ENCODE measurements at places on chromosomes 4 and X.
A peak's percentile ranks its signal among the peaks of the same experiment; 100 is the strongest.

DNA sequence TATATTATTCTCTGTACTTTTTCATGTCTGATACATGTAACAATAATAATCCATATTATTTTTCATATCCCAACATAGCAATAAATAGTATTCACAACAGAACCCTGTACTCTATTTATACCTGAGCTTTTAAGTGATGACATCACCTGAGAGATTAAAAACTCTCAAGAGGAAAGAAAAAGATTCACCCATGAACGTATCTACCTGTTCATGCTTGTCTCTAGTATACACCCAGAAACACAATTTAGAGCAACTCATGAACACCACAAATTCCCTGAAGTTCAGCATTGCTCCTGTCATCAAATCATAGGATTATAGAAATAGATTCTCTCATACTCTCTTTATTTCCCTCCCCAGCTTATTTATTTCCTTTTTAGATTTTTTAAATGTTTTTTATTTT is 185.9 kb downstream of the GABRB1 start:
- DNase-seq = no peak

DNA sequence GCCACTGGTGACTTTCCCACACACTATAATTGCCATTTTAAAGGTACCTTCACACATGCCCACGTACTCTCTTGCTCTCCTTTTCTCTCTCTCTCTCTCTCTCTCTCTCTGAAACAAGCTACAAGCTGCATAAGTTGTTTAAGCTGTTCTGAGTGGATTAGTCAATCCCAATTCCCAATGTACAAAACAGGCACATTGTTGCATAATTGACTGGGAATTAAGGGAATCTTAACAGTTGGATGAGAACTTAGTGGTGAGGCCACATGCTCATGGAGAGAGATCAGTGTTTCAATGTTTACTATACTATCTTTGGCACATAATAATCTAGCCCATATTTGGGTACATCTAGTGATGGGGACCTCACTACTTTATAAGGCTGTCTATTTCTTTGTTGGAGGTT is 123.3 kb downstream of the ARHGEF9 start:
- no peak for DNase-seq

GRCh38 chrX:28584025-28584424 is 3.2 kb upstream of the IL1RAPL1 start:
- DNase-seq = no peak

DNA sequence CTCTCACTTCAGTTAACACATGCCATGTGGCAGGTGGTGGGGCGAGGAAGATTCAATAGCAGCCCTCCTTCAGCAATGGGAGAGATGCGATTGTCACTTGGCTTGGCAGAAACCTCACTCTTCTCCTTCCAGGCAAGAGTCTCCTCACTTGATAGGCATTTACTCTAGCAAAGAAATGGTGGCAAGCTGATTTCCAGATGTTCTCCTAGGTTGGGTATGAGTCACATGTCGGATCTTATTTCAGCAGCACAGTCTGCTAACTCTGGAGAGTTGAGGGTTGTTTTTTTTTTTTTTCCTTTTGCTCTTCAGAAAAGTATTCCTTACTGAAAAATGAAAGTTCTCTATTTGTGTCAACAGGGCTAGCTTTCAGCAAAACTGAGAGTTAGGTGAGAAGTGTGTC is 119.5 kb upstream of the CHRDL1 start:
- DNase-seq = no peak

- no peak for DNase-seq
Observed at GRCh38 chrX:56788229-56788628, 59.2 kb downstream of the NBDY start.

DNA sequence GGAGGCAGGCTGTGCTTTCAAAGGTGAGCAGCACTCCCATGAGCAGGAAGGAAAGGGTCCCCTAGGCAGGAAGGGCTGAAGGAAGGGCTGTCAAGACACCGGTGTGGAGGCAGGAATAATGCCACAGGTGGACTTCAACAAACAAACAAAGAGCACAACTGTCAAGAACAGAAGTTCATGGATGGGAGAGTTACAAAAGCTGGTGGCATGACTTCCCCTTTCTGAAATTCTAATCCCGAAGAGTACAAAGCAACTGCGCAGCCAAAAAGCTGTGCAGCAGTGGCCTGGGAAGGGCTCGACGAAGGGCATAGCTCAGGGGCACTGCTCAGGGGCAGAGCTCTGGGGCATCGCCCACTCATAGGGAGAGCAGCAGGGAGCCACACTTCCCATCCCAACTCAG is 582.3 kb upstream of the DIPK2B start:
- no peak for DNase-seq

GRCh38 chr4:123819362-123820035 is 422.9 kb downstream of the SPRY1 start:
- no peak for DNase-seq

- DNase-seq = no peak
Observed at GRCh38 chr4:182276210-182277109, 33.3 kb downstream of the TENM3 start.

GRCh38 chrX:7709845-7710244 is 133.1 kb upstream of the VCX start:
- DNase-seq = no peak

GRCh38 chr4:86529436-86529835 is 64.7 kb upstream of the PTPN13 start:
- no peak for DNase-seq

DNA sequence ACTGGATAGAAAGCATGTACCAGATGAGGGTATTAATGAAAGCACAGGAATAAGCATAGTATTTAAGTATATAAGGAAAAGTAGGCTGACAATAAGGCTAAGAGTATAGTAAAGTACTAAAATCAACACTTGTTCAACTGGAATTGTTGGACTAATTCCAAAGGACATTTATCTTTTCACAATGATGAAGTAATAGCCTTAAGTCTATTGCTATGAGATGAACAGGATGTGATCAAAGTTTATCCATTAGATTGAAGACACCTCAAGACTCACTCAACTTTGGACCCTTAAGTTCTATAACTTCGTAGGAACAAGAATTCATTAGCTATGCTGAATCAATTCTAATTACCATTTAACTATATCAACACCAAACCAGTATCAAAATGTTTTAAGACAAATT is 7.6 kb downstream of the MAD2L1 start:
- DNase-seq = no peak

DNA sequence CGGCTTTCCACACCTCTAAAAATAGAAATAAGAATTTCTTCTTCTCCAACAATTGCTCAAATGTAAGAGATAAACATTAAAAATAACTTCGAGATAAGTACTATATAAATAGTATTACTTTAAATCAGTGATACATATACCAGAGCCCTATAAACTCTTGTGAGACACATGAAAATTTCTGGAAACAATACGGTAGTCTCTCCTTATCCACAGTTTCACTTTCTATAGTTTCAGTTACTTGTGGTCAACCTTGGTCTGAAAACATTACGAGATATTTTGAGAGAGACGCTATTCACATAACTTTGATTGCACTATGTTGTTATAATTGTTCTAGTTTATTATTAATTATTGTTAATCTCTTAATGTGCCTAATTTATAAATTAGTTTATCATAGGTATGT is 101.5 kb upstream of the CXXC4 start:
- DNase-seq = no peak

- no peak for DNase-seq
Observed at GRCh38 chr4:87051121-87051713, 116.4 kb downstream of the AFF1 start.

GRCh38 chrX:7926501-7926900 is 712 bp downstream of the PNPLA4 start:
- no peak for DNase-seq

DNA sequence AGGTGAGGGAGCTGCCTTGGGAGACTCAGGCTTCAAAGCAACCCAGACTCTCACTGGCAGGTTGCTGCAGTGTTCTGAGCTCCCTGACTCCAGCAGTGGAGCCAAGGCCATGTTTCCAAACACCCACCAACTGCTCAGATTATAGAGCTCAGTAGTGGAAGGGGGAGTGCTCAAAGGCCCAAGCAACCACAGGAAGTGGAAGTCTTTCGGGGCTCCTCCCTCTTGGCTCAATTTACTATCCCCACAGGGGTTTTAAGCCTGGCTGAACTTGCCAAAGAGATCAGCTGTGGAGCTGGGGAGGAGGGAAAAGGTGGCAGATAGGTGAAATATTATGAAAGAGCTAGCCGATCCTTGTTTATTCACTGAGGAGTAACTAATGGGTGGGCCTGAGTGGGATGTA is 82.5 kb downstream of the HPRT1 start:
- peak; percentile 33 for DNase-seq

GRCh38 chr4:100681289-100681688 is 163.5 kb upstream of the EMCN start:
- no peak for DNase-seq

DNA sequence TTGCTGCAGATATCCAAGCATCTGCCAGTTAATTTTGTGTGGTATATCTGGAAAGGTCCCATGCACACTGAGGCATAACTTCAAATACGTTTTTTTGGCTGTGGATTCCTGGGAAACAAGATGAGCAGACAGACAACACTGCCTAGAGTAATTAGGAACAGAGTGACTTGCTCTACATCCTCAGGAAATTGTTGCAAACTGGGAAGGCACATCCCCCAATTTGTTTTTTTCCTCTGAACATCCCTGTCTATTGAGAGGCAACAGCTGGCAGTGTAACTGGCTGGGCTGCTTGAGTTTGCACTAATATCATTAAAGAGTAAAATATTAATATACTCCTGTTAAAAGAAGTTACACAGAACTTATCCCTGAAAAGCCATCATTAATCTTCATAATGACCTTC is 207.7 kb upstream of the SLIT2 start:
- DNase-seq = no peak

DNA sequence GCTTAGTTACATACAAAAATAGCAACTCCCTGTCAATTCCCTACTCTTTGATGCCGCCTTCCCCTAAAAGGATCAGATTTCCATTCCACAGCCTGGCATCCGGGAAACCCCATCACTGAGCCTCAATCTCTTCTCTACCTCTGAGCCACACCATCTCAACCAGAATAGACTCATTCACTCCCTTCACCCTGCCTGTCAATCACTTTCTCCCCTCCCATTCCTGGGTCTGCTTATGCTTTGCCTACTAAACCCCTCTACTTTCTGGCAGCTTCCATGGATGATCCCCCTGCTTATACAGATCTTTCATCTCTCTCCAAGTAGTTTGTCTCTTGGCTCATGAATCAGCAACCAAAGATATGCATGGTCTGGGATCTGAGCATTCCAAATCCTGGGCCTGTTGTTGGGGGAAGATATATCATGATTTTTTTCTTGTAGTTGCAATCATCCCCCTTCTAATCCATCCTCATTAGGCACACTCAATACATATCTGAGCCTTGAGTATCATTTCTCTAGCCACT is 2.6 kb downstream of the AMER1 start:
- DNase-seq = no peak

- DNase-seq = no peak
Observed at GRCh38 chr4:83767067-83767466, 231.2 kb downstream of the GPAT3 start.

DNA sequence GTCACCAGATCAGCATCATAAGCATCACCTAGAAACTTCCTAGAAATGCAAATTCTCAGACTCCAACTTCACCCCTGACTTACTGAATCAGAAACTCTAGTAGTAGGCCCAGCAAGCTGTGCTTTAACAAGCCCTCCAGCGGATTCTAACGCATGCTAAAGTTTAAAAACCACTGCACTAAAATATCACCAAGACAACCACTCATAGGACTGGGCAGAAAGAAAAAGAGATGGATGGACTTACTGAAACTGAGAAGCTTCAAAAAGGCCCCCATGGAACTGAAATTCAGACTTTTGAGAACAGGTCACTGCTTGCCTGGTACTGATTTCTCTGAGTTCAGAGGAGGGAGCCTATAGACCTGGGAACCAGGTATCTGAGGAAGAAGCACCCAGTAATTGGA is 40.1 kb downstream of the FAM241A start:
- DNase-seq = no peak

- DNase-seq = no peak
Observed at GRCh38 chrX:76987381-76987780, 459.8 kb upstream of the FGF16 start.

- no peak for DNase-seq
Observed at GRCh38 chr4:181569553-181569952, 673.6 kb upstream of the TENM3 start.

DNA sequence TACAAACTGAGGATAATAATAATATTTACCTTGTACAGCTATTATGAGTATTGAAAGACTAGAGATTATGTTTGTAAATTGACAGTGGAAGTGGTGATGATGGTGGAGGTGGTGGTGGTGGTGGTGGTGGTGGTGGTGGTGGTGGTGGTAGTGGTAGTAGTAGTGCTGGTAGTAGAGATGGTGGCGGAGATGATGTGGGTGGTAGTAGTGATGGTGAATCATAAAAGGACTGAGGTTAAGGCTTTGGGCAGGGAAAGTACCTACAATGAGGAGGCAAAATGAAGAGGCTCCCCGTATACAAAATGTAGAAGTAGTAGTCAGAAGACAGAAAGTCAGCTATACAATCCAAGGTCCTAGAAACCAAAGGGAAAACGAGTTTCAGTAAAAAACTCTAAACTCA is 214.1 kb downstream of the BCOR start:
- DNase-seq = no peak

DNA sequence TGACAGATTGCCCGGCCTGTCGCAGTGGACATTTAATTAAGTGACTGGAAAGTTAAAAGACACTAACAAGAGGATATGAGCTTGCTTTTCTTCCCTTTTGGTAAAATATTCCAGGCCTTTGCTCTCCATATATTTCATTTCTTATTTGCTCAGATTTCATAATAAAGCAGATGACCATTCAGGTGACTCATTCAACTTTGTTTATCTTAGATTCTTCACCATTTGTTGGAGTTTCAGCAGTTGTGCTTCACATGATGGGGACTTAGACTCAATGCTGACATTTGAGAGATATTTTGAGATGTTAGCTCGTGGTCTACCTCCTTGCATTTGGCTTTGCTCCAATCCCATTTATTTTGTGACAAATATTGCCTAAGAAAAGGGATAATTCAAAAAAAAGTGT is 312.2 kb downstream of the ARHGAP24 start:
- DNase-seq = no peak

DNA sequence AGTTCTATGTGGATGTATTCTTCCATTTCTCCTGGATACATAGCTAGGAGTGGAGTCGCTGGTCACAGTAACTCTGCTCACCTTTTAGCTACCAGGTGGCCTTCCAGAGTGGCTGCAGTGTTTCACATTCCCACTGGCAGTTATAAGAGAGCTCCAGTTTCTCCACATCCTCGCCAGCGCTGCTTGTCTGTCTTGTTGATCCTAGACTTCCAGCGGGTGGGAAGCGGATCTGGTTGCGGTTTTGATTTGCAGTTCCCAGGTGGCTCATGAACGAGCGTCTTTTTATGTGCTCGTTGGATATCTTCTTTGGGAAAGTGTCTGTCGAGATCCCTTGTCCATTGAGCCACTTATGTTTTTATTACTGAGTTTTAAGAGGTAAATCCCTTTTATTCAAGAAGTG is 11.6 kb downstream of the TACC3 start:
- DNase-seq = no peak
